ENCODE measurements at places on chromosomes 5 and 9.

DNA sequence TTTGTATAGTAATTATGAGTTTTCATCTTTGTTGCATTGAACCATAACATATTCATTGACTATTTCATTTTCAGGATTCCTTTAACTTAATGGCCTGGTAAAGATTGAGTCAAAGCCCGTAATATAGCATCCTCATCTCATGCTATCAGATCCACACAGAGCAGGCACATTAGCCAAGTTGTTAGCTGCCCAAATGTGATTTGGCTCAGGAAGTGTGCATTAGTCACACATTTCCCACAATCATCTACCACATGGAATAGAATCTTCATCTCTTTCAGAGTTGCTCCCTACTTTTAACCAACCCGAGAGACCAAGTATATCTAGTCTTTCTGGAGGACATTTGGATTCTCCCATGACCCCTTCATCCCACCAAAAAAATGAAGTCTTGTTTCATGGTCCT lies 481.0 kb upstream of the PTGER4 start:
- DNase-seq = peak; percentile 52

DNA sequence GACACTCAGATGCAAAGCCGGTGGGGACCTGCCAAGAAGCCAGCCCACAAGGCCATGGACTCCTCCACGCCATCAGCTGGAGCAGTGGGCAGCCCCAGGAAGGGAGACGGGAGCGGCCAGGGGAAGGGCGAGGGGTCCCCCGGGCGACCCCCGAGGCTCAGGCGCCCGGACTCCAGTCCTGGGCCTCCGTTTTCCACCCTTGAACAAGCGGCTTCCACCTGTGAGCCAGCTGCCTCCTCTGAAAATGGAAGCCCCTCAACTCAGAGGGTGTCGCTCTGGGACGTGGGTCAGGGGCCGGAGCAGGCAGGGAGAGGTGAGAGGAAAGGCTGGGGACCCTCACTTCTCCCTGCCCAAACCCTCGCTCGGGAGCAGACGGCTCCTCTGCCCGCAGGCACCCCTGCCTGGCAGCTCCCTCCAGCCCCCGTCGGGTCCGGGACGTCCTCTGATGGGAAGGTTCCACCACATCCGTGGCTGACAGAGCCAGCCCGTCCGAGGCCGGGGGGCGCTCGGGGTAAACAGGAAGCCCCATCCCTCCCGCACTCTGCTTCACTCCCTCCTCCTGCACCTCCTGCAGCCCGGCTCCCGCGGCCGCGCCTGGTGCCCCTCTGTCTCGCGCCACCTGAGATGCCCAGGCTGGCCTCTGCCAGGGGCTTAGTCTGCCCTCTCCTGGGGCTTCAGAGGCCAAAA lies 3.7 kb upstream of the EGFL7 start:
- DNase-seq = no peak

DNA sequence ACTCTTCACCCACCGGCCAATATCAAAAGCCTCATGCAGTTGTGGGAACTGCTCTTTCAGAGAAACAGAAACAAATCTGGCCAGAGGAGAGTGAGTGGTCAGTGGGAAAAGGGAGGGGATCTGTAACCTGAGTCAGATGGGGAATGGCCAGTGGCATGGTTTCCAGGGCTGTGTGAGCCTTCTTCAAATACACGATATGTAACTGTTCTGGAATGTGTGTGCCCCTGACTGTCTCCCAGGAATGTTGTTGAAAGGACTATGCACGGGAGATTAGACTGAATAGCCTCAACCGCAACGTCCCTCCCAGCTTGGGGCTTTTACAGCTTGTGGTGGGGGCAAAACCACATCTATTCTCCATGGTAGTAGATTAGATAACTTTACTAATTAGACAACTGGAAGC lies 60.8 kb downstream of the SH3TC2 start:
- peak; percentile 98 for DNase-seq

GRCh38 chr9:76026796-76027195 lies 136.3 kb downstream of the PCSK5 start:
- DNase-seq = no peak

- no peak for DNase-seq
Observed at GRCh38 chr9:38172586-38172985, 103.6 kb upstream of the SHB start.

DNA sequence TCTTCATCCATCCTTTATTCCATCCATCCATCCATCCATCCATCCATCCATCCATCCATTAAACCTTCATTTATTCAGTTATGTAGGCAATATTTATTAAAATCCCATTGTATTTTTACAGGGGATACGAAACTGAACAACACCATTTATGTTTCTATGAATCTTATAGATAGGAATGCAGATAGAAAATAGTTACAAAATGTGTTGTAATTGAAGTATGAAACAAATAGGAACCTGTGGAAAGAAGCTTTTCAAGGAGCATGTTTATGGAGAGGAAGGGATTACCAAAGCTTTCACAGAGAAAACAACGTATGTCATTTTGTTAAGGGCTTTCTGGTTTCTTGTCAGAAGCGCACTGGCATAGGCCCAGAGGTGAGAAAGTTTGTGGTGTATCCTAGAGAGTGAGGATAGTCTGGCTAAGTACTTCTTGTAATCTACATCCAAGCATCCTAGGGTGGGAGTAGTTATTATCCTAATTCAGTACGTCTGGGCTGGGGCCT lies 184.0 kb downstream of the CNTLN start:
- peak; percentile 38 for DNase-seq

GRCh38 chr5:164962329-164962961 lies 1457.0 kb downstream of the MAT2B start:
- no peak for DNase-seq

GRCh38 chr5:153490118-153491037 lies at the start of gene GRIA1:
GRIA1 (plus strand) TSS chr5:153490670.
- peak; percentile 35 for DNase-seq

- peak; percentile 64 for DNase-seq
Observed at GRCh38 chr5:34496701-34497469, 159.2 kb upstream of the RAI14 start.

GRCh38 chr9:70668751-70669150 lies 254.3 kb upstream of the KLF9 start:
- DNase-seq = peak; percentile 23

GRCh38 chr9:78669591-78669990 lies 372.7 kb downstream of the PSAT1 start:
- no peak for DNase-seq

All from AG10803 (cell line).